ENCODE measurements at places on chromosomes 7 and 10.

DNA sequence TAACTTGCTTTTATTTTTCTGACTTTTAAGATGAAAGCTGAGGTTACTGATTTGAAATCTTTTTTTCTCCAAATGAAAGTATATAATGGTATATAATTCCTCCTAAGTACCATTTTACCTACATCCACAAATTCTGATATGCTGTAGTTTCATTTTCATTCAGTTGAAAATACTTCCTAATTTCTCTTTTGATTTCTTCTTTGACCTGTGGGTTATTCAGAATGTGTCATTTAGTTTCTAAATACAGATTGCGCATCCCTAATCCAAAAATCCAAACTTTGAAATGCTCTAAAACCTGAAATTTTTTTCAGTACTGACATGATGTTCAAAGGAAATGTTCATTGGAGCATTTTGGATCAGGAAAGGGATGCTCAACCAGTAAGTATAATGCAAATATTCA lies 168.7 kb downstream of the CELF2 start:
- DNase-seq: no peak
- H3K4me1 ChIP-seq: peaks cover 12% of the 10 kb centered on the region
- no peak overlapping the region for H3K4me3 ChIP-seq

- peaks cover 8% of the 10 kb centered on the region for H3K4me1 ChIP-seq
- no peak overlapping the region for H3K27ac ChIP-seq
- peaks cover 4% of the 10 kb centered on the region for H3K27me3 ChIP-seq
Measured at GRCh38 chr10:70695241-70696030, 23.1 kb downstream of the ADAMTS14 start.

DNA sequence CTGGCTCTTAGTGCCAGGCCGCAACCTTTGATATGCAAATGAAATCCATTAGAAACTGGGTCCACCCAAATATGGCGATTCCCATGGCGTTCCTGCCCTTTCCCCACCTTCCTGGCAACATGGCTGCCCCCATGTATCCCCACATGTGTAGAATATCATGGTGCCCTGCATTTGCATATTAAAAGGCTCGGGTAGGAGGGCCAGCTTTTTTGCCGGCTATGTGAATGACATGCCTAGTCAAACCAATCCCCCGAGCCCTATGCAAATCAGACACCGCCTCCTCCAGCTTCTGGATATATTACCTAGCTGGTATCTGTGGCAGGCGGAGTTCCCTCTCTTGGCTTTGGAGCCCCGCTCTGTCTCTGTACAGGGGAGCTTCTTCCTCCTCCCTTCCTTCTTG lies 18.3 kb downstream of the MMS19 start:
- H3K4me1 ChIP-seq: peaks cover 9% of the 10 kb centered on the region
- no peak overlapping the region for H3K27ac ChIP-seq
- peaks cover 3% of the 10 kb centered on the region for H3K27me3 ChIP-seq
- no peak overlapping the region for H3K4me3 ChIP-seq
- H3K36me3 ChIP-seq: peaks cover 40% of the 10 kb centered on the region

- DNase-seq: no peak
- H3K4me1 ChIP-seq: no peaks in the 10 kb centered on the region
- no peak overlapping the region for H3K4me3 ChIP-seq
- peaks cover 3% of the 10 kb centered on the region for H3K27me3 ChIP-seq
- H3K27ac ChIP-seq: no peak overlapping the region
- no peaks in the 10 kb centered on the region for H3K36me3 ChIP-seq
Measured at GRCh38 chr10:107496594-107496993, 332.1 kb upstream of the SORCS1 start.

DNA sequence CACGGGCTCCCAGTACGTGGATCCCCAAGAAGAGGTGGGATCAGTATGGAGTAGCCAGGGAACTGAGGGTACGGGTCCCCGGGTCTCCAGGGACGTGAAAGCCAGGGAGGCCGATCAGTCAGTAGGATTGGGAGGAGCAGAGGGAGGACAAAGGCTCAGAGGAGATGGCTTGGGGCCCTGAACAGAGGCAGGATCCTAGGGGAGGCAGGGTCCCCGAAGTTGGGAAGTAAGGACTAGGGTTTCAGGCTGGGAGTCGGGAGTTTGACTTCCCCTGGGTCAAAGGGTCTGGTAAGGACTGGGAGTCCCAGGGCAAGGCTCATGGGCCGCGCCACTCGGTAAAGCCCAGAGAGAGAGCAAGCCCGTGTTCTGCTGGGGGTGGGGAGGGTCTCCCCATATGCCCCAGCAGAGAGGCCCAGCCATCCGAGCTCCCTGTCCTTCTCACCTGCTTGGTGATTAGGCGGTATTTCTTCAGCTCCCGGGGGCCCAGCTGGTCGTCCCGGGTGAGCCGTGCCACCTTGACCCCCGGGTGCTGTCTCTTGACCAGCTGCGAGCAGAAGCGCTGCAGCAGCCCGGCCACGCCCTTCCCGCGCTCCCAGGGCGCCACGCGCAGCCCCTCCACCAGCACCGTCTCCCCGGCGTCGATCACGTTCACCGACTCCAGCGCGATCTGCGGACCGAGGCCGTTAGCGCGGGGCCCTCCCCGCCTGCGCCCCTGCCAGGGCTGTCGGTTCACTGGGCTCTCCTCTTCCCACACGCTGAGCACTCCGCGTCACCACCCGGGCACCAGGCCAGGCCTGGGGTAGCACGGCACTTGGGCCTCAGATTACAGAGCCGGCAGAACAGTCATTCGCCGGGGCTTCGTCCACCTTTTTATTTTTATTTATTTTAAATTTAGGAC lies 7.0 kb downstream of the NAT16 start:
- H3K4me1 ChIP-seq: peaks cover 20% of the 10 kb centered on the region
- H3K4me3 ChIP-seq: no peak overlapping the region
- no peak overlapping the region for H3K27ac ChIP-seq

DNA sequence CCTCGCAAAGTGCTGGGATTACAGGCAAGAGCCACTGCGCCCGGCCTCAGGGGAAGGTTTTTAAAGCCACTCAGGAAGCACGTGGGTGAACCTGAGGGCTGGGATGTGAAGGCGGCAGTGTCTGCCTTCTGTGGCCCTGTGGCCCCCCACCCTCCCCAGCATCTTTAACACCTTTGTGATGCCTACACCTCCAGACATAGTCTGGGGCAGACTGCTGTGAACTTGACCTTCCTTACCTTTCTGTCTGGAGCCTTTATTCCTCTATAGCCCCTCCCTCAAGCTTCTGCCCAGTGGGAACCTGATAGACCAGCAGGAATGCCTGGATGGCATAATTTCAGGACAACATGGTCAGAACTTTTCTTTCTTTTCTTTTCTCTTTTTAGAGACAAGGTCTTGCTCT lies 550.2 kb downstream of the GALNT17 start:
- H3K27ac ChIP-seq: no peak overlapping the region
- DNase-seq: no peak
- peaks cover 3% of the 10 kb centered on the region for H3K36me3 ChIP-seq
- peaks cover 3% of the 10 kb centered on the region for H3K27me3 ChIP-seq
- no peaks in the 10 kb centered on the region for H3K4me1 ChIP-seq

- H3K36me3 ChIP-seq: peaks cover 7% of the 10 kb centered on the region
- H3K27ac ChIP-seq: no peak overlapping the region
- H3K27me3 ChIP-seq: no peaks in the 10 kb centered on the region
- DNase-seq: no peak
- peaks cover 7% of the 10 kb centered on the region for H3K4me1 ChIP-seq
Measured at GRCh38 chr10:76149602-76150138, 718.2 kb downstream of the LRMDA start.

DNA sequence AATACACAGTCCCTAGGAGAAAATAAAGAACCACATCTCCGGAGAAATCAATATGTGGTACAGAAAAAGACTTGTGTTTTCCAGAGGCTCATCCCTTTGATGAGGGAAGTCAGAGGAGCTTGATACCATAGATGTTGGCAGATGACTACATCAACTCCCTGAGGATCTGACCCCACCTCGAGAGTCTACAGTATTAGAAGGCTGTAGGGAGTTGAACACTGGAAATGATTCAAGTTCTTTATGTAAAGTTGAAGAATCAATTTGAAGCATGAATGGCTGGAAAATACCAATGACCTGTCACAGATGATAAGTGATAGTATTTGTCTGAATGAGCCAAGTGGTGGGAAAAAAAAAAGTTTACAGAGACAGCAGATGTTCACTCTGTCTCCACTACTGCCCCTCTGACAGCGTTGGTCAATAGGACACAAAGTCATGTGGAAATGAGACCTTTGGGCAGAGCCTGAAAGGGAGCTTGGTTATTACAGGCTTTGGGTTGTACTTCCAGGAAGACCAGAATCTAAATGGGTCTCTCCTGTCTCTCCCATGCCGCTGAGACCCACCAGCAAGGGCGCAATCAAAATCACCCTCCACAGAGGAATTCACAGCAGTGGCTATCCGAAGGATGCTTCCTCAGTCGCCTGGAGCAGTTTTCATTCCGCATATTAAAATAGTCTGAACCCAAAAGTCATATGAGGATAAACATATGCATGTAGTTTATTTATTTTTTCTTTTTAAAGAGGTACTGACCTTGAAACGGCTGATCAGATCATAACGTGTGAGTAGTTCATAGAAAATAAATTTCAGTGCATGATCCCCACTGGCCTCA lies 185.7 kb downstream of the PPP1R17 start:
- H3K27me3 ChIP-seq: no peaks in the 10 kb centered on the region
- H3K36me3 ChIP-seq: peaks cover 2% of the 10 kb centered on the region
- no peak overlapping the region for H3K27ac ChIP-seq

GRCh38 chr7:148374396-148375259 lies 215.9 kb upstream of the C7orf33 start:
- no peaks in the 10 kb centered on the region for H3K4me1 ChIP-seq
- DNase-seq: no peak
- no peaks in the 10 kb centered on the region for H3K27me3 ChIP-seq
- no peak overlapping the region for H3K27ac ChIP-seq
- no peak overlapping the region for H3K4me3 ChIP-seq

GRCh38 chr7:139648391-139648861 lies 124.9 kb downstream of the CLEC2L start:
- H3K4me3 ChIP-seq: no peak overlapping the region
- peaks cover 4% of the 10 kb centered on the region for H3K36me3 ChIP-seq
- no peak for DNase-seq
- H3K27ac ChIP-seq: no peak overlapping the region
- peaks cover 4% of the 10 kb centered on the region for H3K27me3 ChIP-seq
- H3K4me1 ChIP-seq: peaks cover 24% of the 10 kb centered on the region

GRCh38 chr10:29874606-29875269 lies 184.6 kb downstream of the JCAD start:
- peak overlapping the region; percentile 3 for H3K4me3 ChIP-seq
- no peaks in the 10 kb centered on the region for H3K27me3 ChIP-seq
- peaks cover 29% of the 10 kb centered on the region for H3K4me1 ChIP-seq
- peaks cover 7% of the 10 kb centered on the region for H3K36me3 ChIP-seq
- H3K27ac ChIP-seq: peak overlapping the region; percentile 91

DNA sequence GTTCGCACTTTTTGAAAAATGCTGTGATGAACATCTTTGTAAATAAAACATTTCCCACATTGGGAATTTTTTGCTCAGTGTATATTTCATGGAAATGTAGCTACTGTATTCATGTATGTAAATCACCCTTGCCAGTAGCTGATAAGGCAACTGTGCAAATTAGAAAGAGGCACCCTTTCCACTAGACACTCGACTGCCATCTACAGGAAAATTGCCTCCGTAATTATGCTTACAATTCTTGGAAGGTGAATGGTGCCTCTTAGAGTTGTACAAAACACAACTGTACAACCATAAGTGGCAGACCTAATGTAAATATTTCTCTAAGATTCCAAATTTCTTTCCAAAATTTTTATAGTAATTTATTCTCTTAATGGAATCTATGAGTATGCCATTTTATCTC lies 491.7 kb downstream of the CCSER2 start:
- peaks cover 1% of the 10 kb centered on the region for H3K27me3 ChIP-seq
- DNase-seq: no peak
- no peak overlapping the region for H3K4me3 ChIP-seq
- H3K36me3 ChIP-seq: no peaks in the 10 kb centered on the region

GRCh38 chr7:92397542-92397941 lies 49.7 kb upstream of the GATAD1 start:
- no peak overlapping the region for H3K27ac ChIP-seq
- H3K4me1 ChIP-seq: no peaks in the 10 kb centered on the region
- no peak for DNase-seq
- no peak overlapping the region for H3K4me3 ChIP-seq

GRCh38 chr10:1933215-1933614 lies 195.9 kb upstream of the ADARB2 start:
- no peak overlapping the region for H3K4me3 ChIP-seq
- peaks cover 7% of the 10 kb centered on the region for H3K4me1 ChIP-seq
- peaks cover 5% of the 10 kb centered on the region for H3K27me3 ChIP-seq

Measured in endothelial cell (in vitro differentiated cells).